ENCODE measurements at places on chromosomes 2 and 18.

- no peak for DNase-seq
Observed at GRCh38 chr2:233012301-233012971, 620 bp downstream of the NGEF start.

- no peak for DNase-seq
Observed at GRCh38 chr2:181844551-181845290, 46.8 kb upstream of the ITPRID2 start.

- no peak for DNase-seq
Observed at GRCh38 chr2:234031207-234031606, 19.3 kb upstream of the SPP2 start.

DNA sequence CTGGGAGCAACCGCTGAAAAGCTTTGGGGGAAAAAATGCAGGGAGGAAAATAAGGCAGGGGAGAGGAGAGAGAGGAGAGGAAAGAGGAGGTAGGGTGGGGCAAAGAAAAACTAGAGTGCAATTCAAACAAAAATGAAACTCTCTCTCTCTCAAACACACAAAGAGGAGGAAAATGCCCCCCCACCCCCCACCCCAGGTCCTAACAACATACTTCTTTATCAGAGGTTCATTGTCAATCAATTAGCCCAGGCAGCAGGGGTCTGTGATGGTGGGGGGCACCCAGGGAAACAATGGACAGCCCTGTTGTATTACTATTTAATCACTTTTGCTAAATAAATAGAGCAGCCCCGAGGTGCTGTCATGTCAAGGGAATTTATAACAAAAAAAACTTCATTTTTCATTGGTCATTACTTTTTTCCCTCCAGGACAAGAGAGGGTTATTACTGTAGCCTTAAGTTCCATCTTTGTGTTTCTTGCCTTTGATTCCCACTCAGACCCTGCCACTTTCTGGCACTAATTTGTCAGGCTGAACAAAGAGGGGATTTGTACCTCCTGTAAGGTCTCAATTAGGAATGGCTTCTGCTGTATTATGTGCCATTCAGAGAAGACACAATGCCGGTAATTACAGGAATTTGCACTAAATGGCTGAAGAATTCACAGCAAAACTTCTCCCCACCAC is 55.0 kb downstream of the PLEKHM3 start:
- no peak for DNase-seq

DNA sequence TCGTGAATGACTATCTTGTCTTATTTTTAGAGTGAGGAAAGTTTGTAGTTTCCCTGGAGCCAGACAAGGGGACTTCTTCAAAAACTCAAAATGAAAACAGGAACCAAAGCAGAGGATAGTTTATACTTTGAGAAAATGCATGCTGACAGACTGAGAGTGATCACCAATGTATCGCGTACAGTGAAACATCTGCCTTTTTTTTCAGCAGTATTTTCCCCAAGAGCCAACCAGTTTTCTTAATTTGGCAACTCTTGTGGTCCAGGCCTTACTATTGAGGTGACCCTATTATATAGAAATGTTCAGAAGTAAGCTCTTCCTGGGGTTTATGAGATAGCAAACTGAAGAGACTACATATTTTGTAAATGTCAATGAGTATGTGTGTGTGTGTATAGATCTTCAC is 153.7 kb upstream of the VRK2 start:
- DNase-seq, result no peak

GRCh38 chr2:137939026-137939425 is 25.2 kb upstream of the HNMT start:
- no peak for DNase-seq

- DNase-seq, result no peak
Observed at GRCh38 chr2:148582679-148583511, 61.7 kb upstream of the EPC2 start.

DNA sequence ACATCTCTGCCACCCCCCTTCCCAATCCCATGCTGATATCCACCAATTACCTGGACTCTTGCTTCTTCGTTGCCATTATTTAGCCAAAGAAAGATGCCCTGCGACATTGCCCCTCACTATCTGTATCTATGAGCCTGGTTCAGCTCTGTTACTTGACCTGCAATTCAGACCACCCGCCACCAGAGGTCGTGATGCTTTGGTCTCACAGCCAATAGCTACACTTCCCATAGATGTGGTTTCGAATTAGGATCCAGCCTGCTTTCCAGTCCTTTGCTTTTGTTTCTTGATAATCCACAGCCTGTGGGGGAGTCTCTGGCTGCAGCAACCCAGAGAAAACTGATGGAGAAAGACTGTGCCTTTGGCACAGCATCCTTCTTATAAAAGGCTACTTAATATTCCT is 239.4 kb downstream of the KLHL29 start:
- DNase-seq, result no peak

DNA sequence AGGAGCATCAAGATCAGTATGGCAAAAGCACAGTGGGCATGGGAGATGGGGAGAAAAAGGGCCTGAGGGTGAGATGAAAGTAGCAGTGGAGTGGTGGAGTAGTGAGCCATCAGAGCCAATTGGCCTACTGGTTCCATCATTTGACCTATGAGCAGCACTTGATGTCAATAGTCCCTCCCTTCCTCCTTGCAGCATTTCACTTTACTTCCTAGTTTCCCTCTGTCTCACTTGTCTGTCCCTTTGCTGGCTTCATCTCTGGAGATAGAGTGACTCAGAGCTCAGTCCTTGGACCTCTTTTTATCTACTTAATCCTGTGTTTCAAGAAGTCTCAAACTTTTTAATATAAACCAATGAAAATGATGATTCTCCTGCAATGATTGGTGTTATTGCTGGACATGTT is 32.1 kb downstream of the FBXO48 start:
- no peak for DNase-seq

- DNase-seq, result no peak
Observed at GRCh38 chr2:38818565-38818964, 40.6 kb downstream of the GEMIN6 start.

- no peak for DNase-seq
Observed at GRCh38 chr2:22253171-22253570, 1129.4 kb downstream of the TDRD15 start.

DNA sequence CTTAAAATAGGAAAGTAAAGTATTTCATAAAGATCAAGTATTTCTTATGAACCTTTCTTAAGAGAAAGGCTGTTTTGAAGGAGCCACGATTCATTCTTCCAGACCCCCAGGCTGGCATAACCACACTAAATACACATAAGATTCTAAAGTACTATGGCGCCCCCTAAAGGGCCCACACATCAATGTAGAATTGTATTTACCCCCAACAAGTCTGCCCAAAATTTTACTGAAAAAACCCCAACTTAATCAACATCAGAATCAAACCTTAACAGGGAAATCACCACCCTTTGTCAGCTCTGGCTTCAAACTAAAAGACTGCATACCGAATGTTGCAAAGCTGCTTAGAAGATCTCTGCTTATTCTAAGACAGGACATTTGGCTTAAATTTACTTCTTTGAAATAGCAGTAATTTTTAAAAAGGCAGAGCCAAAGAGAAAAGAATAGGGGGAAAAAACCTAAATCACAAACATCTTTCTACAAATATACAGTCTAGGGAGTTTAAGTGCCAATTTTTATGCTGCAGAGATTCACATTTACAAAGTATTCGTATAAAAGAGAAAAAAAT is 20.4 kb upstream of the BCL2 start:
- no peak for DNase-seq

- no peak for DNase-seq
Observed at GRCh38 chr2:30331038-30331437, 99.7 kb downstream of the LBH start.

GRCh38 chr18:48263914-48264902 is 145.0 kb downstream of the ZBTB7C start:
- DNase-seq, result no peak

DNA sequence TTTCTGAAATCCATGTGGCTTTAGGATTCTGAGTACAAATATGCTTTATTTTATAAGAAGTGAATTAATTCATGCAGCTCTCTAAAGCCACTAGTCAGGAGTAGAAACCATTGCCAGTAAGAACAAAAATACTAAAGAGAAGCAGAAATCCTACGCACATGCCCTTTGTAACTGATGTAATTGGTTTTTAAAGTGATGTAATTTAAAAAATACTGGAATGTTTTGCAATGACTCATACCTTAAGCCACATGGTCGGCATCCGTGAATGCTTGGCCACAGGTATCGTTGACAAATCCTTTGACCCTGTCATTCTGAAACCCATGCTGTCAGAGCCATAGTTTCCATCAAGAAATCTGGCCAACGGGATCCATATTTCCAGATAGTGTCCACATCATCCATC is 213.3 kb downstream of the ACKR3 start:
- DNase-seq, result no peak

DNA sequence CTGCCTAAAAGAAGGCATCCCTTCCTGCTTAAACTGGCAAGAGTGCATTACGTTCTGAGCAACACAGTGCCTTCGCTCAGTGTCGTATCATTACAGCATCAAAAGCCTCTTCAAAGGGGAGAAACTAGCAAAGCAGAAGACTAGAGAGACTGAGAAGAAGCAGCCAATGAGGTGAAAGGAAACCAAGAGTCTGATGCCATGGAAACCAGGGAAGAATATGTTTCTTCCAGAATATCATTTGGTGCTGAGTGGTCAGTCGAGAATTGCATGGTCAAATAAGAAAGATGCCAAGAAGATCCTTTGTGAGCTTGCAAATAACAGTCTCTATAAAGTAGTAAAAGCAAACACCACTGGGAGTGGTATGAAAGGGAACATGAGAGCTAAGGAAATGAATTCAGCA is 312.1 kb upstream of the CHST9 start:
- no peak for DNase-seq

GRCh38 chr18:2027016-2027415 is 544.3 kb downstream of the METTL4 start:
- no peak for DNase-seq

DNA sequence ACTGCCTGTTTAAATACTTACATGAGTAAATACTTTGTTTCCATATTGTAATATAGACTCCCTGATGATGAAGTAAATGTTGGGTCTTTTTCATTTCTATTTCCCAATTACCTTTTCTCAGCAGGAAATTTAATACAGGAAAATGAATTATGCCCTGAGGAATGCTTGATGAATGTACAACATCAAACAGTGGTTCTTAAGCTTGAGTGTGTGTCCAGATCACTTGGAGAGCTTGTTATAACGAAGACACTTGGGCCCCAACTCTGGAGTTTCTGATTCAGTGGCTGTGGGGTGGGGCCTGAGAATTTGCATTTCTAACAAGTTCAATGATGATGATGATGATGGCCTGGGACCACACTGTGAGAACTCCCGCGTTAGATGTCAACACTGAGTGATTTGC is 7.1 kb upstream of the ME2 start:
- no peak for DNase-seq

DNA sequence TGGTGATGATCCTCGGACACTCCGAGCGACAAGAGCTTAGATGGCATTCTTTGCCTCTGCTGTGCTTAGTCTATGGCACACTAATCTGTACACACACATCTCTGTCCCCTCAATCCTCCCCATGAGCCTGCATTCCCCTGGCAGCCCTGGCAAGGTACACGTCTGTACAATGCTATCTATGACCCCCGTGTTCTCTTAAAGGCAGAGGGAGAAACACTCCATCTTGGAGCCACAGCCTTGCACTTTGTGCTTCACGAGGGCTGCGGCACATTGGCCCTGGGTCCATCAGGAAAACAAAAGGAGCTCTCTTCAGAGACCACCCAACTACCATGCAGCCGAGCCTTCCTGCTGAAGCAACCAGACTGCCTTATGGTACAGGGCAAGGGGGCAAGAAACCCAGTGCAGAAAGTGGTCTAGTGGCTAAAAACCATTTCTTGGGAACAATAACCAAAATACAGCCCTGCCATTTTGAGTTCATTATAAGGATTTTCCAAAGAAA is 42.5 kb downstream of the STEAP3 start:
- no peak for DNase-seq

- DNase-seq, result no peak
Observed at GRCh38 chr2:149815941-149816340, 228.4 kb upstream of the MMADHC start.

DNA sequence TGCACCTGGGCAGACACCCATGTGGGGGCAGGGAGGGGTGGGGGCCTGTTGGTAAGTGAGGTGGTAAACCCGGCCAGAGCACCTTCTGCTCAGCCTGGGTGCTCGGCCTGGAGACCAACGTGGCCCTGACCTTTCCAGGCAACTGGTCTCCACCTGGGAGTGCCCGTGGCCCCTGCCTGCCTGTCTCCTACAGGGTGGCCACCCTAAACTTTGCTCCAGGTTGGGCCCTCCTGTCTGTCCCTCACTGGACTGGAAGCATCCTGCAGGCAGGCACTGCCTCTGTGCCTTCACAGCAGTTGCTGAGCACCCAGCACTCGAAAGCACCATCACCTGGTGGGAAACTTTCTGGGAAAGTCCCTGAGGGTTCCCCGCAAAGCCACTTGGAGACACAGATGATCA is 171.3 kb downstream of the TWIST2 start:
- no peak for DNase-seq

- DNase-seq, result no peak
Observed at GRCh38 chr2:198517976-198518375, 713.6 kb downstream of the PLCL1 start.

DNA sequence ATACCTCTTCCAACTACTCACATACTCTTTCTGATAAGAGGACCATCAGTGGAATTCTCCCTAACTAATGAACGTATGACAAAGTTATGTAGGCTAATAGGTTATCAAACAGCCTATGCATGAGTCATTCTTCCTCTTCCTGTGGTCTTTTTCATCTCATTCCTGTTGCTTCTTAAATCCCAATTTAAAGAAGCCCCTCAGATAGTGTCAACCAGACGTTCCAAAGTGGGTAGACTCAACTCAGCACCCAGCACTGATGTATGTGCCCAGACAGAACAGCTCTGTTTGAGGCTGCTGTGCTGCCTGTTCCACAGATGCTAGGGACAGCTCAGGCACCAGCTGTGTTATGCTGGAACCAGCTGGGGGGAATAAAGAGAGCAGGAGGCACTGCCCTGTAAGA is 52.6 kb downstream of the CXCR4 start:
- no peak for DNase-seq

- no peak for DNase-seq
Observed at GRCh38 chr2:98749066-98749450, 18.1 kb upstream of the MGAT4A start.

- DNase-seq, result no peak
Observed at GRCh38 chr18:8751692-8752091, 46.3 kb downstream of the MTCL1 start.

DNA sequence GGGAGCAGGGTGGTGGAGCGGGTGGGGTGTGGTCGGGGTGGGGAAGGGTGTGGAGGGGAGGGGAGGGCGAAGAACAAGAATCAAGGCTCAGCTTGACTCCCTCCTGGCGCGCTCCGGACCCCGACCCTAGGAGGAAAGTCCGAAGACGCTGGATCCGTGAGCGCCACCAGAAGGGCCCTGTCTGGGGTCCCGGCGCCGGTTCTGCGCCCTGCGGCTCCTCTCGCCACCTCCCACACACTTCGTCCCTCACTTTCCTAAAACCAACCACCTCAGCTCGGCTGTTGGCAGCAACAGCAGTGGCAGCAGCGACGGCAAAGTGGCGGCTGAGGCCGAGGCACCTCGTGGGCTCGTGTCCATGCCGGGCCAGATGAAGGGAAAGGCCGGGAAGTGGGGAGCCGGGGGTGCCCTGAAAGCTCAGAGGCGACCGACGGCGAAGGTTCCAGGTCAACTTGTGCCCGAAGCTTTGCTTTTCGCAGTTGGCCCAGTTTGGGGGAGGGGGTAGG is 2.1 kb downstream of the KLHL14 start:
- DNase-seq, result no peak

Data from cerebellar nuclear complex (tissue), 1 donor.